ACHN (cell line): ENCODE measurements at places on chromosomes 16 and 17.

GRCh38 chr16:4272114-4272956 lies 488 bp downstream of the TFAP4 start:
- DNase-seq, result peak; percentile 39

GRCh38 chr16:50602531-50603205 lies 54.5 kb downstream of the NKD1 start:
- no peak for DNase-seq

DNA sequence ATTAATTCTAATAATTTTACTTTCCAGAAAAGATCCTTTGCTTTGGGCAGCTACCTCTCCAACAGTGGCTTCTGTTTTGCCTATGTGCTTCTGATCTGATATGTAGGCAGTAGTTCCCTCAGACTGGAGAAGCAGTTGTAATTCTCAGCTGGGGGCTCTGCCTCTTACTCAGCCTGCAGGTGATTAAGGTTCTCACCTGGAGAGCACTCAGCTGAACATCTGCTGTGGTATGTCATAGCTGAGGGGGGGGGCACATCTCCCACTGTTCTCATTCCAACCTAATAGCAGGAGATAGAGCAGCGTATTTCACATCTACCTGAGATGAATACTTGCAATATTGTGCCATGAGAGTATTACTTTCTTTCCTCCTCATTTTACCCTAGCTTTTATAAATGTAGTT lies 511.9 kb upstream of the CDH8 start:
- DNase-seq, result no peak

- DNase-seq, result no peak
These were observed 122.3 kb downstream of the ABCC1 start for GRCh38 chr16:16071631-16072244.

GRCh38 chr17:39270923-39271322 lies 45.2 kb upstream of the STAC2 start:
- peak; percentile 43 for DNase-seq

GRCh38 chr16:50999181-50999580 lies 151.9 kb downstream of the SALL1 start:
- DNase-seq, result no peak

GRCh38 chr17:30199600-30199999 lies 35.9 kb downstream of the SLC6A4 start:
- DNase-seq, result no peak

DNA sequence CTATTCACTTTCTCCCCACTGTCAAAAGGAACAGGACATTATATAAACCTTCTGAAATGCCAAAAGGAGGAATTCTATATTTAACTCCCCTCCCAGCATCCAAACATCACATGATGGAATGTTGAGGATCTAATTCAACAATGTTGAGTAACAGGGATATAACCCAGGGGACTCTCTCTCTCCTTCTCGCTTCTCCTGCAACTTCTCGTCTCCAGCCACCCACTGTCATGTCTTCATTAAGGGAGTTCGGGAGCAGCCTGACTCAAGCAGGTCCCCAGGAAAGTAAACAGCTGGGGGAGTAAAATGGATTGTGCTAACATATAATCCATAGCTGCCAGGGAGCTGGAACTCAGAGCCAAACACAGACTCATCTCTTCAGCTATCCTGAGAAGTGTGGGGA lies 51.7 kb downstream of the GRIN2A start:
- DNase-seq, result no peak

DNA sequence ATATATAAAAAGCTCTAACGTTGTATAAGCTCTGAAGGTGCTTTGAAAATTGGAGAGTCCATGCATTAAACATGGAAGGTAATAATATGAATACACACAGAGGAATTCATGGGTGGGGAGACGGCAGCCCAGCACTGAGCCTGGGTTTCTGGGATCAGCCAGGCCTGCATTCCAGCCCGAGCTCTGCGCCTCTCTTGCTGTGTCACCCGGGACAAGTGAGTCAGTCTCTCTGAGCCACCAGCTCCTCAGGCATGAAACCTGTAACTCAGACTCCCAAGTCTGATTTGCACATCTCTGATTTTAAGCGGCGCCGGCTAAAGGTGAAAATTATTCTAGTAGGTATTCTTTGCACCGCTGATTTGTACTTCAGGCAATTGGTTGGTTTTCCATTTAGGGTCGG lies 238.8 kb downstream of the MRTFB start:
- no peak for DNase-seq

GRCh38 chr16:21590287-21590686 lies 9.1 kb upstream of the METTL9 start:
- no peak for DNase-seq

DNA sequence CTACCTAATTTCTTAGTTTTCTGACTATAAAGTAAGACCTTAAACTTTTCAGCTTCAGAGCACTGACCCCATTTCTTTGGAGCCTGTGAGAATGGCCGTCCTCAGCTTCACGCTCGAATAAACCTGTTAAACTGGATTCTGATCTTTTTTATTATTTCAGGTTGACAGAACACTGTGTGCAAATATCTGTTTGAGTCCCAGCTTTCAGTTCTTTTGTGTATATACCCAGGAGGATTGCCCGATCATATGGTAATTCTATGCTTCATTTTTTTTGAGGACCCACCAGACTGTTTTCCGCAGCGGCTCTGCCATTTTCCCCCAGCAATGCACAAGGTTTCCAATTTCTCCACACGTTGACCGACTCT lies 19.8 kb upstream of the KCNH6 start:
- no peak for DNase-seq

- no peak for DNase-seq
These were observed 969.1 kb upstream of the CDH8 start for GRCh38 chr16:63005356-63005755.

DNA sequence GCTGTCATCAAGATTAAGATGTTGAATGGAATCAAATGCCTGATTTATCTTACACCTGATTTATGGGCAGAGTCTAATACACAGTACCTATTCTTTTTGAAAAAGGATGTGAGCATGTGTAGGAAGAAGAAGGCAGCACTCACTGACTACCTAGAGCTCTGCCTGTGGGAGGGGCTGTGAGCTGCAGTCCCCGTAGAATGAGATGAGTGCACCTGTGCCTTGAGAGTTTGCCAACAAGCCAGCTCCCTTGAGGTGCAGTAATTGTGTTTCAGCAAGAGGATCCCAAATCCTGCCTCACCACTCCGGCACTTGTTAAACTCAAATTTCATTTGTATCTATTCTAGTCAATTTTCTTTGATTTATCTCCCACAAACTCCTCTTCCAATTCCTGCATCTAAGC lies 46.0 kb downstream of the CDH11 start:
- DNase-seq, result no peak

- DNase-seq, result no peak
These were observed 32.9 kb upstream of the YPEL2 start for GRCh38 chr17:59298521-59298920.

GRCh38 chr16:69934044-69934443 lies 17.1 kb upstream of the CLEC18A start:
- no peak for DNase-seq

DNA sequence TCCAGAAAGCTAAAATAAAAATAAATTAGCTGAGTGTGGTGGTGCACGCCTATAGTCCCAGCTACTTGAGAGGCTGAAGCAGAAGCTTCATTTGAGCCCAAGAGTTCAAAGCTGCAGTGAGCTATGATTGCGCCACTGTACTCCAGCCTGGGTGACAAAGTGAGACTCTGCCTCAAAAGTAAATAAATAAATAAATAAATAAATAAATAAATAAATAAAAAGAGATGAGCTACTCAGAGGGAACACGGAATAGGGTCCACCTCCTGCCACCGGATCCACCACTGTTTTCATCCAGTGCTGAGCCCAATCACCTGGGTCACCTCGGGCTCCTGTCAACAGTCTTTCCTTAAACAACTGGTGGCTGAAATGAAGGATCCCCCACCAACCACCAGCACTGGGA lies 6.7 kb upstream of the DPEP3 start:
- DNase-seq, result no peak

DNA sequence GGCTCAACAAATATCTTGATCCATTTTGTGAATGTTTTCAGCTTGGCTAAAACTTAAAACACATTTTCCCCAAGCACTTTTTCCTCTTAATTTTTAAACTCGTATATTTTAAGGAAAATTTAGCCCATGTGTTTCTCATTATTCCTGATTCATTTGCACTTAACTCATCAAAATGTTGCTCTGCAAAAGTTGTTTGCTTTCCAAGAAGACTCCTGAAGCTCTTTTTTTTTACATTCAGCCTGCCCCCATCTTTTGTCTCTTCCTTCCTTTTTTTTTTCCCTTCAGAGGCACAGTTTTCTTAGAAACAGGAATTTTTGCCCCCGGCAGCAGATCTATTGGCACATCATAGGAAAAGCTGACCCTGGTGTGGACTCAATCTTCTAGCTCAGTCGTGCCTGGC lies 155.0 kb upstream of the SALL1 start:
- no peak for DNase-seq

- DNase-seq, result no peak
These were observed 1.6 kb downstream of the CPPED1 start for GRCh38 chr16:12802048-12802447.

DNA sequence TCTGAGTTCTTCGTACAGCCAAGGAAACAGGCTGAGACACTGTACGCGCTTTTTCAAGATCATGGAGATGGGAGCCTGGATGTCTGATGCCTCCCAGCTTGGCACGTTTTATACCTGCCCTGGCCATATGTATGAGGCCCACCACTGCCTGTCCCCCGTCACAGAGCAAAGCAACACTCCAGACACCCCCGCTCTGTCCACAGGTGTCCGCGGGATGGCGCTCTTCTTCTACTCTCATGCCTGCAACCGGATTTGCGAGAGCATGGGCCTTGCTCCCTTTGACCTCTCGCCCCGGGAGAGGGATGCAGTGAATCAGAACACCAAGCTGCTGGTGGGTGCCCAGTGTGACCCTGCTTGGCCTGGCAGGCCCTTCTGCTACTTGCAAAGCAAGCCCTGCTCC lies 39.8 kb upstream of the POLR3E start:
- no peak for DNase-seq

DNA sequence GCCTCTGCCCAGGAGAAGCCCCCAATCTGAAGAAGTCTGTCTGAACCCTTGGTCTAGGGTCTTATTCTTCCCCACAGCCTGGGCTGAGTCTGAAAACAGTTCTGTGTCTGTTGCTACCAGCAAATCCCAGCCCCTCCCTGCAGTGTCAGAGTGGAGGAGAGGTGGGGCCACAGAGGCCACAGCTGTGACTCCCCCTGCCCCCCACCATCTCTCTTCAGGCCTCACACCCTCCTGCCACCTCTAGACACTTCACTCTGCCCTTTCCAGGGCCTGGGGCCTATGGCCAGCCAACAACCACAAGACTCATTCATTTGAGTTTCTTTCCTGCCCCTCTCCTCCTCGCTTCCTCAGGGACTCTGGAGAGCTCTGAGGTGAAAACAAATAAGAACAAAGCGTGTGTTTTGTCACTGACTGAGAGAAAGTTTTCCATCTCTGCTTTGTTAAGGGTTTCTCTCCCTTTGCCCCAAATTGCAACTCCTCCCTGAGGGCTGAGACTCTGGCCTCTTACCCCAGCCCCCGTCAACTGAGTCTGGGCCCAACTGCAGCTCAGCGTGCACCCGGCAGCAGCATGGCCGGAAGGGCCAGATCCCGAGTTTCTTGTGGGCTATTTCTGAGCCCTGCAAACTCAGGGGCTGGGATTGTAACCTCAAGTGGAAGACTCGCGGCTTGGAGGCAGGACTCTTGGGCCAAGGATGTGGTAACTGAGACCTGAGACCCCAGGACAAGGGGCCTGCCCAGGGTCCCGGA lies 13.2 kb downstream of the C17orf50 start:
- DNase-seq, result no peak

- DNase-seq, result no peak
These were observed 64.0 kb upstream of the DNAH17 start for GRCh38 chr17:78641243-78641642.

GRCh38 chr17:35930211-35931065 lies at the start of gene RDM1:
TSS of gene RDM1 (minus strand) at chr17:35930773. CDS start at chr17:35930727, 46 bp downstream.
- peak; percentile 85 for DNase-seq

- DNase-seq, result no peak
These were observed 1.9 kb downstream of the PRKCB start for GRCh38 chr16:23837553-23838308.

DNA sequence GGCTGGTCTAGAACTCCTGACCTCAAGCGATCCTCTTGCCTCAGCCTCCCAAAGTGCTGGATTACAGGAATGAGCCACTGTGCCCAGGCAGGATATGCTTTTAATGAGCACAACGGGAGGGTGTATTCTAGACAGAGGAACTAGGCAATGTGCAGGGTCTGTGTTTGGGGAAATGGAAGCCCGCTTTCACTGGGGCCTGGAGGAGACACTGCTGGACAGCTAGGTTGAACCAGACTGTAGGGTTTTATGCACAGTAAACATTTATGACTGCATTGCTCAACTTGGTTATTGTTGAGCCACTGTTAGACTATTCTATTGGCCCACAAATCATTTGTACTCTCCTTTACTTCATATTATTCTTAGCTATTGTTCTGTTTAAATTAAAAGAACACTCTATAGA lies 10.2 kb upstream of the SIAH1 start:
- DNase-seq, result no peak

GRCh38 chr17:39593371-39593770 lies 14.3 kb downstream of the NEUROD2 start:
- DNase-seq, result no peak

- DNase-seq, result no peak
These were observed 14.3 kb downstream of the ZNF319 start for GRCh38 chr16:57986196-57986595.

GRCh38 chr17:61627658-61628057 lies 36.6 kb upstream of the NACA2 start:
- DNase-seq, result no peak

DNA sequence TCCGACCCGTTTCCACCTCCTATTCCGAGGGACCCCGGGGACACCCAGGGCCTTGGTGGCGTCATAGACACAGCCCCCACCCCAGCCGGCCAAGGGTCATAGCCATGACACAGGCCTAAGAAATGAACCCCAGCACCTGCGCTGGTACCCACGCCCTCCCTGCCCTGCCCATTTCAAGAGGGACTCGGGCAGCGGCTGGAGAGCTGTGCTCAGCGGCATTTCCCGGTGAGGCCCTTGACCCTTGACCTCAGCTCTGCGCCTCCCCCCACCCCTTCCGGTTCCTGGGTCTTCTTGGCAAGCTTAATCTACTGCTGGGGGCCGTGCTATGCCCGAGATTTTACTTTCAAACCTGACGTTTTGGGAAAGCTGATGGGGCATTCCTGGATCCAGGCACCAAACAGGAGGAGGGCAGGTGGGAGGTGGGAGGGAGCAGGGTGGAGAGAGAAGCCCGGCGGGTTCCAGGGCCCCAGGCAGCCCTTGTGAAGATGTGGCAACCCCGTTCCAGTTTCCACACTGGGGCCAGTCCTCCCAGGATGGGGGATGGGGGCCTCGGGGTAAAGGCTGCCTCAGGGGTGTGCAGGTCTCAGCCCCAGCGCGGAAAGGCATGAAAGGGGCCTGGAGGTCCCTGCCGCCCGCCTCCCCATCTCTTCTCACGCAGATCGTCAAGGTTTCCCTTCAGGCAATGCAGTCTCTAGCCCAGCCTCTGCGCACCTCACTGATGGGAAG lies at the start of gene SLC22A31:
Gene SLC22A31 (minus strand): TSS at position 414 of the 726 bp plus-strand sequence. CDS start 36 bp downstream, at position 378.
- DNase-seq, result no peak
